HEK293T (cell line): ENCODE measurements at places on chromosomes 12 and 14.

GRCh38 chr14:23557521-23557920, 1.4 kb downstream of the THTPA start:
- DNase-seq = no peak

GRCh38 chr14:24990050-24990449, 59.9 kb downstream of the STXBP6 start:
- DNase-seq = no peak

DNA sequence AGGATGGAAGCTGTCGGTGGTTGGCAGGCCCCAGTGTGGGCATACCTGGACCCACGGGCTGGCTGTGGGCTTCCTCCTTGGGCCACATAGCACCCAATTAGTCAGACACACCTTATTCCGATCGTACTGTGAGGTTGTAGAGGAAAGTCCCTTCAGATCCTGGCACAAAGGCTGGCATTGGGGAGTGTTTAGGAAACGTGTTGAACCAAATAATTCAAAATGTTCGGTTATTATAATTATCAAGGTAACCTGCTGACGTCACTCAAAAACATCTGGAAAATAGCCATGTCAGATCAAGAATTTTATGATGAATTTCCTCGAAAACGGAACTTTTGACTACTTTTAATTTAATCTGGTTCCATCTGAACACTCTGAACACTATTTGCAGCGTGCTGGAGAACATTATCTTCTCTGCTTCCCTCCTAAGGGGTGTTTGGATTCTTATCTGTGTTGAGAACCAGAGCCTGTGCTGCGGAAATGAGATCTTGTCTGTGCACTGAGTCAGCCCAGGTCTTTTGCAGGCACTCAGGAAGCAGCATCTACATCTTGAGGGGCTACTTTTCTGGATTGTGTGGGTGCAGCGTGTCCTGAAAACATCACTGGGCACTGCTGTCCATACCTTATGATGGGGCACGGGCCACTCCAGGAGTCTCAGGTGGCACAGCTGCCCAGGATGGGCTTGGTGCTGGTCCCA, 100.3 kb downstream of the SLC25A47 start:
- no peak for DNase-seq

- DNase-seq = no peak
Measured at GRCh38 chr12:128682548-128683275, 141.0 kb downstream of the SLC15A4 start.

DNA sequence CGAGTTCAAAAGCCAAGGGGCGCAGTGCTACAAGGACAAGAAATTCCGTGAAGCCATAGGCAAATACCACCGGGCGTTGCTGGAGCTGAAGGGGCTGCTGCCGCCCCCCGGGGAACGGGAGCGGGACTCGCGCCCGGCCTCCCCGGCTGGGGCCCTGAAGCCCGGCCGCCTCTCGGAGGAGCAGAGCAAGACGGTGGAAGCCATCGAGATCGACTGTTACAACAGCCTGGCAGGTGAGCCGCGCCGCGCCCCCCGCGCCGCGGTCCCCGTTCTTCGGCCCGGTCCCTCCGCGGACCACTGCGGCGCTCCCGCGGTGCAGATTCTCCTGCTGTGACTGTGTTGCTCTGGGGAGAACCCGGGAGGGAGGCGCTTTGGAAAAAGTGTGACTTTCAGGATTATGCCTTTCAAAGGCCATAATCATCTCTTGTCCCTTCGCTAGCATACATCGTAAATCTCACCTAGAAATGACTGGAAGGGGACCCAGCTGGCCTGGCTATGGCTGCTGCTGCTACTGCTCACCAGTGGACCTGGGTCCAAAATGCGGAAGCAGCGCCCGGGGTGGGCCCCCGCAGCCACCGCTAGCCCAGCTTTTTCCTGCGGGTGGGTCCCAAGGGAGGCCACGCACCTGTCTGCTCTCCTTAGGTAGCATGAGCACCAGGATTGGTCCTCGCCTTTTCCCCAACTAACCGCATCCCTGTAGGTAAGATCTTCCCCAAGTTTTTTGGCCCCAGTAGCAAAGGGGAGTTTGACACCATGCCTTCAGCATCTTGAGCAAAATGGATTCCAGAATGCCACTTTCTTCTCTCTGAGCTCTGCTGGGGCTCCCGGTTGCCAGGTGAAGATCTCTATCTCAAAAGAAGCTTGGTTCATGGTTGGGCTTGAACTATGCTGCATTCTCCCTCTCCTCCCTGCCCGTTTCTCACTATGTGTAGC, 853 bp downstream of the TTC9 start:
- DNase-seq = no peak

DNA sequence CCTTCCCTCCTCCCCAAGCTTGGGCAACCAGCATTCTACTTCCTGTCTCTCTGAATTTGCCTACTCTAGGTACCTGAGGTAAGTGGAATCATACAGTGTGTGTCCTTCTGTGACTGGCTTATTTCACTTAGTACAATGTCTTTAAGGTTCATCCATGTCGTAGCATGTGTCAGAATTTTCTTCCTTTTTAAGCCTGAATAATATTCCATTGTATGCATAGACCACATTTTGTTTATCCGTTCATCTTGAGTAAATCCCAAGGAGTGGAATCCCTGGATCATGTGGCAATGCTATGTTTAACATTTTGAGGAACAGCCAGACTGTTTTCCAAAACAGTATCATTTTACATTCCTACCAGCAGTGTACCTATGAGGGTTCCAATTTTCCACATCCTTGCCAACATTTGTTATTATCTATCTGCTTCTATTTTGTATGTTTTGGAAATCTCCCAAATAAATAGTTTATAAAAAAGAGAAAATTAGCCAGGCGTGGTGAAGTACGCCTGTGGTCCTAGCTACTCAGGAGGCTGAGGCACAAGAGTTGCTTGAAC, 12.4 kb downstream of the HSP90AA1 start:
- no peak for DNase-seq
